ENCODE measurements at places on chromosomes 4 and X.

- DNase-seq: peak; percentile 74
Measured at GRCh38 chr4:157779081-157779480, 393.7 kb downstream of the GASK1B start.

GRCh38 chr4:110247591-110247990 is 49.2 kb upstream of the ELOVL6 start:
- no peak for DNase-seq

DNA sequence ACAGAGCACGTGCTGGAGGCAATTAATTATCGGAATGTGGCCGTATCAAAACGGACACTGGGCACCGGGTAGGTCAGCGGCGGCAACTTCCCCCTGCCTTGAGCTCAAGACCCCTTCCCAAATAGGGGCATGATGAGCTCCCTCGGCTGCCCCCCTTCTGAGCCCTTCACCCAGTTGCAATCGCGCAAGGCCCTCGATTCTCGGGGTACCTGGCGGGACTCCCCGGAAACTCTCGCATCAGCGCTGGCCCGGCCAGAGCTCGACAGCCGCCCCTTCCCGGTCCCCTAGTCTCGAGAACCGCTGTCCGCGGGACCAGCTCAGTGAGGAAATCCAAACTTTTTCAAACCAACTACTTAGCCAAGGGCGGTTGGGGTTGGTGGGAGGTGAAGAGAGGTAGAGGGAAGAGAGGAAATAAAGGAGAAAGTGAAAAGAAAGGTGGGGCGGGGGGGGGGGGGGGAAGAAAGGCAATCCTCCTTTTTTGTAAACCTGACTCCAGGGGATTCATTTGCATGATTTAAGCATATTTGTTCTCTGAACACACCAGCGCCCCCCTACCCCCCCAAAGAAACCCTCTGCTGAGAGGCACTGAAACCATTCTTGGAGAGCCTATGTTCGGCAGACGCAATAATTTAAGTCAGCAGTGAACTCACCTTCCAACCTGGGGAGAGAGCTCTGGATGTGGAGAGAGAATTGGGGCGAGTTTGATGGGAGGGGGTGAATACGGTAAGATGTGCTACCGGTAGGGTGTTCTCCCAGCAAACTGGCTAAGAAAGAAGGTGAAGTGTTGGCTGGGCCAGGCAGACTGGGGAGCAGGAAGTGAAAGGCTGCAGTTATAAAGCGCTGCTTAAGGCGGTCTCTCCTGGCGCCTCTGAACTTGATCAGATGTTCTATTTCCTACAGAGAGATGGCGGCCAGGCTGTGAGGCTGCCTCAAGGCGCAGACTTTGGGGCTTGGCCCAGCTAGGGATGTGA is 2.0 kb upstream of the ZIC3 start:
- peak; percentile 36 for DNase-seq

DNA sequence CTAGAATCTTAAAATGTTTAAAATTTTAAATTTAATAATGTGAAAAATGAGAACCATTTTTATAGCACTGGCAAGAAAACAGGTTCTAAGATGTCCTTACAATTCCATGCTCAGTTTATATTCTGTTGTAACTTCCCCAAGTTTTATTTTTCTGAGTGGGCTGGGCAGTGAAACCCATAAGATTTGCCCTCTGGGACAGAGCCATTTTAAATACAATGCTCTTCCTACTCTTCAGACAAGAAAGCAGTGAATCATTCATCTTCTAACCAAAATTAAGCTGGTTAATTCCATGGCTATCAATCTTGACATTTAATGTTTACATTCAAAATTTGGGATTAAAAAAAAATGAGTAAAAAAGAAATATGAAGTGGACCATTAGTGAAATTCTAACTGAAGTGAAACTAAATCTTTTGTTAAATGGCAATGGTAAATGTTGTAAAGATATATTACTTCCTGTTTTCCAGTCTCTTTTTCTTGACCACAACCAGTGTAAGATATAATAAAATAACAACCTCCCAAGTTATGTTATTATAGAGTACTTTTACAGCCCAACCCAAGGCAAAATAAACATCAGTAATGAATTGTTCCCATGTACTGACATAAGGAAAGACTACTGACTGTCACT is 37.2 kb upstream of the PTPN13 start:
- no peak for DNase-seq

- no peak for DNase-seq
Measured at GRCh38 chr4:107744532-107744931, 24.5 kb upstream of the PAPSS1 start.

DNA sequence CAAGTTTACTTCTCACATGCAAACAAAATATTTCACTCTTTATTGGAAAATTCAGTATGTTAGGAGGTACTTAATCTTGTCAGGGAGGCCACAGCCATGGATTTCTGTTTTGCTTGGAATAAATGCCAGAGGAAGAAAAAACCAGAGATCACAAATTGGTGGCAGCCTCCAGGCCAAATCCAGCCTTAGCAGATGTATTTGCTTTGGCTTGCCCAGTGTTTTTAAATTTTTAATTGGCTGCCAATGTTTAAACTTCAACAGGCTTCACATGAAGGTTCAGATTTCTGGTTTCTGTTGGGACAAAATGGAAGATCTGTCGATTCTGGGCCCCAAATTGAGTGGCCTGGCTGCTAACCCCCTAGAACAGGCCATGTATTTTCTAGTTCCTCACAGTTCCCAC is 19.2 kb downstream of the YY2 start:
- DNase-seq: no peak

- no peak for DNase-seq
Measured at GRCh38 chr4:113973345-113973744, 6.1 kb downstream of the ARSJ start.

- no peak for DNase-seq
Measured at GRCh38 chrX:46636223-46636622, 62.7 kb downstream of the CHST7 start.

- no peak for DNase-seq
Measured at GRCh38 chr4:74223098-74223497, 65.2 kb downstream of the MTHFD2L start.

- no peak for DNase-seq
Measured at GRCh38 chr4:60605646-60606354, 594.3 kb upstream of the ADGRL3 start.

GRCh38 chr4:160044693-160045092 is 941.8 kb downstream of the RAPGEF2 start:
- DNase-seq: no peak

Measured in spinal cord (tissue), 10 donors.